Activated naive CD8-positive, alpha-beta T cell treated with anti-CD3 and anti-CD28 coated beads for 36 hours (primary cell): ENCODE measurements at places on chromosomes 2 and 18. TPM values are rescaled to one million over a fixed set of nuclear protein-coding genes. Genes with fewer than 3 reads are reported as not detected.

- H3K4me3 ChIP-seq: no peak overlapping the region
- no peak overlapping the region for H3K27ac ChIP-seq
- H3K4me1 ChIP-seq: no peaks in the 10 kb centered on the region
- no peaks in the 10 kb centered on the region for H3K27me3 ChIP-seq
Measured at GRCh38 chr2:208546107-208546506, 139.5 kb downstream of the PTH2R start.

- H3K4me1 ChIP-seq: no peaks in the 10 kb centered on the region
- peaks cover 4% of the 10 kb centered on the region for H3K36me3 ChIP-seq
- no peak overlapping the region for H3K27ac ChIP-seq
- no peak overlapping the region for H3K4me3 ChIP-seq
- DNase-seq: no peak
Measured at GRCh38 chr2:148948868-148949267, 73.8 kb downstream of the KIF5C start.

DNA sequence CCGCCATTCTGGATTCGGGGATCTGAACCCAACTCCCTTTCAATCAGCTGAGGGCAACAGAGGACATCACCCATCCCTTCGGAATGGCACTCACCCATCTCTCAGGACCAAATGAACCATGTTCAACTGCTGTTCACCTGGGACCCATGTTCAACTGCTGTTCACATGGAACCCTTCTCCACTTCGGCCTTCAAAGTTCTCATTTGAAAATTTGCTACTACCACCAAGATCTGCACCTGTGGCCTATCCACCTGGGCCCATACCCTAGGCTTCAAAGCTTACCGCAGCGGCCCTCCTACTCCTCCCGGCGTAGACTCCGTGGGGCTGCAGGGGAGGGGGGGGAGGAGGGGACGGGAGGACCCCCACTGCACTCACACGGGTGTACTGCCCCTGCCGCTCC, 119.2 kb upstream of the ANKRD30BL start:
- DNase-seq: no peak
- no peaks in the 10 kb centered on the region for H3K27me3 ChIP-seq
- H3K36me3 ChIP-seq: no peaks in the 10 kb centered on the region
- no peak overlapping the region for H3K27ac ChIP-seq

DNA sequence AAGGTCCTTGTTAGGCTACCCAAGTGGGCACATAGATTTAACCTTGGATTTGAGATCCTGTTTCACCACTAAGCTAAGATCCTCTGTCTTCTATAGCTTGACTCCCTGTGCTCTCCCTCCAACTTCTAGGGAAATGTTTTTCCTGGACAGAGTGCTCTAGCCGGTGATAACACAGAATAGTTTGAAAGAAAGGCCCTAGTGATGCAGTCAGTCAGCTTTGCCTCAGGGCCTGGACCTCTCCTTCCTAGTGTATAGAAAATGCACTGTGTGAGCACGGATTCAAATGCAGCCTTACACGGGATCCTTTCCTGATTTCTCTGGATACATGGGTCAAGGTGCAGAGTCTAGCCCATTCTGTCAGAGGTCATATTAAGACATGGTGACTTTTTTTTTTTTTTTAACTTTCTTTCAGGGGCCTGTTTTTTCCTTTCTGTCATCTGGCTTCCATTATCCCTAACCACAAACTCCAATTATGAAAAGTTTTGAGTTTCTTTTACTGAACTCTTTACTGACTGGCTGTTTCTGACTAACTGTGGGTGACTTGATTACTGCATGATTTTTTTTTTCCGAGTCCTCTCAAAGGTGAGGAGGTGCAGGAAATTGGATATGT, 122.6 kb downstream of the LRP1B start:
- H3K27me3 ChIP-seq: no peaks in the 10 kb centered on the region
- no peak for DNase-seq
- H3K27ac ChIP-seq: no peak overlapping the region
- H3K36me3 ChIP-seq: no peaks in the 10 kb centered on the region
- H3K4me1 ChIP-seq: no peaks in the 10 kb centered on the region

DNA sequence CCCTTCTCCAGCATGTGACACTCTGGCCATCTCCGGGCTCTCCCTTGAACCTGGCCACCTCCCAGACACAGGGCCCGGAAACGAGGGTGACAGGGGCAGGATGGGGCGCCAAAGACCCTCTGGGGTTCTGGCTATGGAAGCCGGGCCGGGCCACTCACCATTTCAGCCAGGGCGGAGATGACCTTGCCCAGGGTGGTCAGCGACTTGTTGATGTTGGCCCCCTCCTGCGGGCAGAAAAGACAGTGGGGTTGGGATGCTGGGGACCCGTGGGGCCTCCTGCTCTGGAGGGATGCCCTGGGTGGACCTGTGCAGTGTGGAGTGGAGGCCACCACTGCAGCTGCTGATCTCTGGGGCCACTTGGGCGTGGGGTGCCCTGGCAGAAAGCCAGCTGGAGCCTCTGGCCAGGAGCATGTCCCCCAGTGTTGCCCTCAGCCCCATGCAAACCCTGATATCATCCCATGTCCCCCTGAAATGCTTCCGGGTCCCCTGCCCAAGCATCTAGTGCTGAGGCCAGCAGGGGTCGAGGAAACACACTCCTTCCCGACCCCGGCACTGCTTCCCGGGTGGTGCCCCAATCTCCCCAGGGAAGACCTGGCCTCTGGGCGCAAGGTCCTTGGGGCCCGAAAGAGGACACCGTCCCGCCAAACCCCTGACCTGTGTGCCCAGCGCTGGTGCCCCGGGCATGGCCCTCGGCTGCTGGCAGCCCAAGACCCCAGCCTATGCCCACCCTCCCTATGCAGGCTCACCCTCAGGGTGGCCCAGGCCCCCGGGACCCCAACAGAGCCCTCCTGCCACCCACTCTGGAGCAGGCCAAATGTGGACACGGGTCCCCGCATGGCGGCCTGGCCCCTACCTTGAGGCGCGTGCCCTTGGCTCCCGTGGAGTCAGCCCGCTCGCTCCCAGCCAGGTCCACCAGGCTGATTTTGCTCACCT, 36.9 kb downstream of the KIF1A start:
- no peak for DNase-seq
- H3K27ac ChIP-seq: no peak overlapping the region
- no peaks in the 10 kb centered on the region for H3K4me1 ChIP-seq
- no peak overlapping the region for H3K4me3 ChIP-seq

Gene ALPP
- total RNA-seq: not detected

Gene SLC5A7
- total RNA-seq: not detected

GRCh38 chr2:26086779-26087178, 52.9 kb downstream of the RAB10 start:
- no peak for DNase-seq
- H3K4me3 ChIP-seq: no peak overlapping the region
- no peaks in the 10 kb centered on the region for H3K27me3 ChIP-seq
- peaks cover 37% of the 10 kb centered on the region for H3K4me1 ChIP-seq

Gene ALK
- not detected for total RNA-seq

GRCh38 chr18:49441338-49441938, 19.0 kb downstream of the DYM start:
- no peaks in the 10 kb centered on the region for H3K27me3 ChIP-seq
- no peak overlapping the region for H3K27ac ChIP-seq
- peaks cover 32% of the 10 kb centered on the region for H3K4me1 ChIP-seq
- no peak for DNase-seq
- no peak overlapping the region for H3K4me3 ChIP-seq
- H3K36me3 ChIP-seq: peaks cover 15% of the 10 kb centered on the region

DNA sequence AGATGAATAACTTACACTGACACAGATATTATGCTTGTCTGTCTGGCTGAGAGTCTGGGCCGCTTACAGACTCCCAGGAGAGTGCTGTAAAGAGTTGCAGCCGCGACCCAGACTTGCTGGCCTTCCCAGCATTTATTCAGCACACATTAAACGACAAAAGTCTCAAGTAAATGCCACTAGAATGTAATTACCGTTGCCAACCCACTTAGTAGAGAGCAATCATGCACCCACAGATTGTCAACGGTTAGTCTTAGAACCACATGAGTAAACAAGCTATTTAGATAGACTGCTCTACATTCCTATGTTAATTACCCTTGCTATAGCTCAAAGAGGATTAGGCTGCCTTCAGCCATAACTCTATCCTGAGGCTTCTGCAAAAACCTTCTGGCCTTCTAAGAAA, 47.8 kb upstream of the C2orf74 start:
- H3K4me1 ChIP-seq: peaks cover 11% of the 10 kb centered on the region
- no peak for DNase-seq
- H3K36me3 ChIP-seq: peaks cover 6% of the 10 kb centered on the region

Gene SIX2
- total RNA-seq: not detected

DNA sequence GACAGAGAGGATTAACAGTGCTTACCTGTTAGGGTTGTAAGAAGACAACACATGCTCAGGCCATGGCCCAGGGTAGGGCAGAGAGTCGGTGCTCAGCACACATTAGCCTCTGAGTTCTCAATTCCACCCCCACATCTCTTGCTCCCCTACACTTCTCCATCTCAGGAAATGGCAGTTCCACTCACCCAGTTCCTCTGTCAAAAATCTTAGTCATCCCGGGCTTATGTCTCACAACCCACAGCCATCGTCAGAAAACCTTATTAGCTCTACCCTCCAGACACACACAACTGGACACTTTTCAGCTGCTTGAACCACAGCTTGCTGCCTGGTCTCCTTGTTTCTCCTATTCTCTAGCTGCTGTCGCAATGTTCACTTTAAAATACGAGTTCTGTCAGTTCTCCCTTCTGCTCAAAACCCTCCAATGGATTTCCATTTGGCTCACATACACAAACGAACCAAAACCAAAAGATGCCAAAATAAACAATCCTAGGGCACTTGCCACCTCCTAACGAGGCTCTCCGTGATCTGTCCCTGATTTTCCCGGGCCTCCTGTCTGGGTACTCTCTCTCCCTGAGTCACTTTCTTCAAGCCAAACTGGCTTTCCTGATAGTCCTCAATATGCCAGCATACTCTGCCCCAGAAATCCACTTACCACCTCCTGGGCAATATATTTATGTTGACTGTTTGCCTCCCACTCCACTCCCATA, 89.7 kb downstream of the KCTD1 start:
- no peak overlapping the region for H3K4me3 ChIP-seq
- H3K36me3 ChIP-seq: no peaks in the 10 kb centered on the region
- no peak overlapping the region for H3K27ac ChIP-seq
- no peaks in the 10 kb centered on the region for H3K27me3 ChIP-seq

Gene ERFE
- 0.27 TPM for total RNA-seq

Gene POTEC
- not detected for total RNA-seq

DNA sequence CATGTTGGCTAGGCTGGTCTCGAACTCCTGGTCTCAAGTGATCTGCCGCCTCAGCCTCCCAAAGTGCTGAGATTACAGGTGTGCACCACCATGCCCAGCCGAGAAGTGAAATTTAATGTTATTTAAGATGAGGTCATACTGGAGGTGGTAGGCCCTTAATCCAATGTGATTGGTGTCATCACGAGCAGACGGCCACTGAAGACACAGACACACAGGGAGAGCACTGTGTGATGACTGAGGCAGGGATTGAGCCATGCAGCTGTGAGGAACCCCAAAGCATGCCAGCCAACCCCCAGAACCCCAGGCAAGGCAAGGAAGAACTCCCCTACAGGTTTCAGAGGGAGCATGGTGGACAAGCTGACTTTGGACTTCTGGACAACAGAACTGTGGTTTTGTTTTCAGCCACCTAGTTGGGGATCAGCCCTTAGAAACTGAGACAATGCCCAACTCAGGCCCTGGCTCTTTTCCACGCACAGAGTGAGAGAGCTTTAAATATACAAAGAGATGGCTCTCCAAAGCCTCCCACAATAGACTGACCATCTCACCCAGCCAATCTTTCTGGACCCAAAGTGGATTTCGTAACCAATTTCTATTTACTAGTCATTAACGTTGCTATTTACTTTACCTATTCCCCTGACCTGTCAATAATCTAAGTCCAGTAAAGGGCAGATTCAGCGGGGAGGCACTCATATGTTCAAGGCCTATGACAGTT, 34.2 kb downstream of the TBC1D8 start:
- DNase-seq: no peak
- no peak overlapping the region for H3K4me3 ChIP-seq
- no peak overlapping the region for H3K27ac ChIP-seq
- H3K4me1 ChIP-seq: no peaks in the 10 kb centered on the region
- H3K27me3 ChIP-seq: no peaks in the 10 kb centered on the region
- no peaks in the 10 kb centered on the region for H3K36me3 ChIP-seq

DNA sequence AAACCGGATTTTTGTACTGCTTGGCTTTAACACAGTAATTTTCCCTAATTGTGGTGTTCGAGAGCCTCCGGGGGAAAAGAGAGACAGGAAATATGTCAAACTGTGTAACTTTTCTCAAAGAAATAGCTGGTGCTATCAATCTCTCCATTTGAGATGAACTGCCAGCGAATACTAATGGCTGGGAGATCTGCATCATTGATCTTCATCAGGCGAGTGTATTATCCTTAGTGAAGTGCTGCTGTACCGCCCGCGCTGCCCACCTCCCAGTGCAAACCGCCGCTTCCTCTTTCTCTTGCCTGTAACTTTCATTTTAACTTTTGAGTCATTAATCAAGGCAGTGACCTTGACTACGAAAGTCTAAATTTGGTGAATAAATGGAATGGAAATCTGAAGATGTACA, 246.1 kb upstream of the ST6GAL2 start:
- no peaks in the 10 kb centered on the region for H3K27me3 ChIP-seq
- DNase-seq: no peak
- H3K4me1 ChIP-seq: no peaks in the 10 kb centered on the region

GRCh38 chr2:36486521-36487044, 111.4 kb downstream of the FEZ2 start:
- peaks cover 12% of the 10 kb centered on the region for H3K36me3 ChIP-seq
- no peaks in the 10 kb centered on the region for H3K27me3 ChIP-seq
- no peak overlapping the region for H3K27ac ChIP-seq
- no peaks in the 10 kb centered on the region for H3K4me1 ChIP-seq
- no peak for DNase-seq

DNA sequence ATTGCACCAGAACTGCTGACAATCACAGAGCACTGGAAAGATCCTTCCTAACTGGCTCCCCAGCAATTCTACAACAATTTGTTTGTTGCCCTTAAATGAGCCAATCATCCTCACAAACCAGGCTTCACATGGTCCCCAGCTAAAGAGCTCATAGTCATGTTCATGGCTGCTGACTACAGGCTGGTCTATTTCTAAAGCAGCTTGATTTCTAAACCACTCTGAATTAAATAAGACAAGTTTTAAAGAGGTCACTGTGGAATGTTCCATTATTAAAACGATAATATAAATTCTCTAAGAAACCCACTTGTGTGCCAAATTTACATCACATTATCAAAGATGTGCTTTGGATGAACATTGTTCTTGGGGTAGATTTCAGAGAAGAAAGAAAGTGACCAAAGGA, 110.7 kb downstream of the COPS8 start:
- DNase-seq: no peak
- H3K27me3 ChIP-seq: no peaks in the 10 kb centered on the region
- no peak overlapping the region for H3K4me3 ChIP-seq
- H3K36me3 ChIP-seq: no peaks in the 10 kb centered on the region
- H3K27ac ChIP-seq: no peak overlapping the region

GRCh38 chr2:101763496-101764333, 66.2 kb downstream of the MAP4K4 start:
- no peak overlapping the region for H3K4me3 ChIP-seq
- H3K27me3 ChIP-seq: no peaks in the 10 kb centered on the region
- H3K36me3 ChIP-seq: peaks cover 2% of the 10 kb centered on the region
- H3K27ac ChIP-seq: no peak overlapping the region
